ENCODE measurements at places on chromosomes 2 and 18.

GRCh38 chr2:15687720-15688119, 96.1 kb downstream of the DDX1 start:
- no peak for DNase-seq

GRCh38 chr18:11019295-11020105, 129.9 kb downstream of the PIEZO2 start:
- no peak for DNase-seq

DNA sequence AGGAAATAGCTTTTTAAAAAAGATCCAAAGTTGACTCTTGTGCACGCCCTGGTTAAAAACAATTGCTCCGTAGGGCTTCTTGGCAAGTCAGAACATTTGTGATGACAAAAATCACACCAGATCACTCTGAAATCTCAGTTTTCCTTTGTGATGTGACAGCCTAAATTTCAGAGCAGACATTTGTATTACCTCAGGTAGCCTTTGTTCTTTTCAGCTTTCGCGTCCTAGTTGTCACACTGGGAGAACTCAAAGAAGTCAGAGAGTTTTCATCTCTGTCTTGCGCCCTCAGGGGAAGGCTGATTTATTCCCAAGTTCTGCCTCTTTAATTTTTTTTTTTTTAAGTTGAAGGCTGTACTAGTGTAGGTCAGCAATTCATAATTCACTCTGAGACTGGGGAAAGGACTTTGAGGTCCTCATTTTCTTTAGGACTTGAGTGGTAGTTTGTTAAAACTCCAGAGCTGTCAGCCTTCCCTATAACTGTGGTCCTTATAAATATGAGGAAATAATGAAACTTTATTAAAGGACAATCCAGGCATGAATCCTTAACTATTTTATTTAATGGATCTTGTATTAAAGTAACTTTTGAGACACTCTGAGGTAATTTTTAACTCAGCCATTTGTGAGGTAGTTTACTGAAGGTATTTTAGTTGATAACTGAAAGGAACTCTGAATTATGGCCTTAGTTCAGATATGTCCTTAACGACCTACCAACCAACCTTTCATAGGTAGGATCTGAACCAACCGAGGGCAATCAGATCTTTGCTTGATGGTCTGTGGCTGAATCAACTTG, 525.1 kb upstream of the FAM98A start:
- DNase-seq = no peak

DNA sequence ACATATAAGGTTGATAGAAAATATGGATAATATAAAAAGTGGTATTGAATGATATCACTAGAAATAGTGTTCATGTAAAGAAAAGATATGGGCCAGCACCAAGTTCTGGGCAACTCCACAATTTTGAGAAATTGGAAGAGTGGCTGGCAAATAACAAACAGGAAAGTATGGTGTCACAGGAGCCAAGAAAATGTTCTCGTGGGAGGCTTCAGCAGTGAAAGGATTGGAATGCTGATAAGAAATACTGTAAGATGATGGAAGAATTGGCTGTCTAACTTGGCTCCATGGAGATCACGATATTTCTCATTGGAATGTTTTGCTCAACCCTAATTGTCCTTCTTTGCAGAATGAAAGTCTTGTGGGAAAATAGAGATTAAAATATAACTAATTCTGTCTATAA, 856.8 kb downstream of the DPP10 start:
- no peak for DNase-seq

- peak; percentile 22 for DNase-seq
These were observed 197.7 kb downstream of the UBE2E3 start for GRCh38 chr2:181178130-181178529.

DNA sequence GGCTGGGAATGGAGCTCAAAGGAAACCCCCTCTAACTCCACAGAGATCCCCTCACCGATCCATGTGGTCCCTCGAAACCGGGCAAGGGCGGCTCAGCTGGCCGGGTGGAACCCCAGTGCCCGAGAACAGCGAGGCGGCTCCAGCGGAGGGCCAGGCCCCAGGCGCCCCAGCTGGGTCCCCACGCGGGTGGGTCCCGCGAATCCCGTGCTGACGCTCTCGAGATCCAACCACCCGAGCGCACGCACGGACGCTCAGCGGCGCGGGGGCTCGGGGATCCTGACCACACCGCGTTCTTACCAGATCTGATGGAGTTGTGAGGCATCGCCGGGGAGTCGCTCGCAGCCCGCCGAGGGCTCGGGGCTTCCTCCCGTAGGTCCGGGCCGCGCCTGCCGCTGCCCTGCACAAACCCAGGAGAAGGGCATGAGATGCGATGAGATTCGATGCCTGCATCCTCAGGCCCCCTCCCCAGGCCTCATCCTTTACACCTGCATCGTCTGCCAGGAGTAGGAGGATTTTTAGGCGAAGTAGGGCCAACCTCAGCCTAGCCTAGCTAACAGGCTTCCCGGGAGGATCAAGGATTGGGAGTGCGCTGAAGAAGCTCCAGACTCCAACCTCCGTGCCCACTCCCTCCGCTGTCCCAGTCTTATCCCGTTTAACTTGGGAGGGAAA, 514 bp downstream of the PAX8 start:
- no peak for DNase-seq

DNA sequence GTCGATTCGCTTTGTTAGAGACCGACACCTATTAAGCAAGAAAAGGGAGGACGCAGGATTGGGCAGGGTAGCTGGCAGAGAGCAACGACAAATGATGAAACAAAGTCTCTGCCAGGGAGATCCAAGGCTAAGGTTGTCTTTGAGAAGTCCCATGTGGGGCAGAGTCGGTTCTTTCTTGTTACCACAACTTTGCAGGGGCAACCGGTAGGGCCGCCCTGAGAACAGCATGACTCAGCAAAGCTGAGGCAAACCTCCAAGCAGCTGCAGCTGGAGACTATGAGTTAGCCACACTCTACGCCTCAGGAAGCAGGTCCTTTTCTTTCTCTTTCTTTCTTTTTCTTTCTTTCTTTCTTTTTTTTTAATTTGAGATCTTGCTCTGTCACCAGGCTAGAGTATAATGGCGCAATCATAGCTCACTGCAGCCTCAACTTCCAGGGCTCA, 452.3 kb upstream of the ID2 start:
- peak; percentile 43 for DNase-seq

GRCh38 chr18:36590621-36591580, 237.9 kb downstream of the TPGS2 start:
- no peak for DNase-seq

DNA sequence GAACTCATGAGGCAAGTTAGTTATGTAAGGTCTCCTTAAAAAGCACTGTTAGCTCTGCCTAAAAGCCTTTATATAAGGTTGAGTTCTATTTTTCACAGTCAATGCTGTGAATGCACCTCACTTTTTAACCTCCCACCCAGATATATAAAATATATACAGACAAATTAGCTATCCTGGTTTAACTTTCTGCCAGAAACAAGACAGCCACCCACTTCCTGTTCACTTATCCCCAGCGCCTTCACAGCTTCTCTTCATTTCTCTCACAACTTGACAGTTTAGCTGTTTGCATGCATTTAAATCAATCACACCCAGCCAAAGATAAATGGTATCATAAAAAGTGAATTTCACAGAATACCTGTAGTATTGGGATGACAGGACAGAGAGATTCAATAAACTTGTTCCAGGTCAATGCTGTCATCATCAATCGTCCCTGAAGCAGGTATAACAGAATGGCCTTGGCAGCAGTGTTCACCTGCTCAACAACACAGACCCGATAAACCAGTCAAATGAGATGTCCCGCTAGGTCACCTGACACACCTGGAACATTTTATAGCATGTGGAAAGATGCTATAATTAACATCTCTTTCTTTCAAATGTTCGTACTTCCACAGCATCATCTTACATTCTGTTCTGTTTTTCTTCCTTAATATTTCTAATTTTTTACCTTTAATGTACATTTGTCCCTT, 55.7 kb downstream of the RTTN start:
- no peak for DNase-seq

- no peak for DNase-seq
These were observed 185.9 kb downstream of the ICOS start for GRCh38 chr2:204122425-204122824.

GRCh38 chr2:126719191-126719832, 63.4 kb downstream of the GYPC start:
- no peak for DNase-seq

DNA sequence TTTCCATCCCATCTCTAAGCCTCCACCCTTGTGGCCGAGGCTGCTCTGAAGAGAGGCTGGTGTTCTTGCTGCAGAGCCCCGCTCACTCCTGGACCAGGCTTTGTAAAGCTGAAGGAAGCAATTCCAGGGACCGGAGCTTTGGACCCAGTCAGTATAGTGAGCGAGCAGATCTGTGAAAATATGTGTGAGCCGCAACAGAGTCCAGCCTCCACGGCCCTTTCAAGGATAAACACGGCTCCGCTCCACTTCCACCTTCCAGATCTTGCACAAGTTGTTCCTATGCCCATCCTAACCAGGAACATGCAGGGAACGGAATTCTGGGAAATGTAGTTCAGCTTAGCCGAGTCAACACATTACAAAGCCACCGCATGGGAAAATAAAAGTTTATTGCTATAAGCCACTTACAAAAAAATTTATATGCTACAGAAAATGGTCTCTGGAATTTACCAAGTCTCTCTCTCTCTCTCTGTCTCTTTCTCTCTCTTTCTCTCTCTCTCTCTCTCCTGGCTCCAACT, 151.7 kb upstream of the ZNF521 start:
- DNase-seq = peak; percentile 2

Measured in CD4-positive, alpha-beta T cell treated with Interferon alpha-2 for 1 hour (primary cell).